ENCODE measurements at places on chromosomes 13 and 19. TPM values are rescaled to one million over a fixed set of nuclear protein-coding genes. Genes with fewer than 3 reads are reported as not detected.

GRCh38 chr13:28581451-28581850 lies 77.5 kb upstream of the POMP start:
- DNase-seq: no peak

GRCh38 chr13:23644126-23644419 lies 73.9 kb downstream of the TNFRSF19 start:
- no peak for DNase-seq

DNA sequence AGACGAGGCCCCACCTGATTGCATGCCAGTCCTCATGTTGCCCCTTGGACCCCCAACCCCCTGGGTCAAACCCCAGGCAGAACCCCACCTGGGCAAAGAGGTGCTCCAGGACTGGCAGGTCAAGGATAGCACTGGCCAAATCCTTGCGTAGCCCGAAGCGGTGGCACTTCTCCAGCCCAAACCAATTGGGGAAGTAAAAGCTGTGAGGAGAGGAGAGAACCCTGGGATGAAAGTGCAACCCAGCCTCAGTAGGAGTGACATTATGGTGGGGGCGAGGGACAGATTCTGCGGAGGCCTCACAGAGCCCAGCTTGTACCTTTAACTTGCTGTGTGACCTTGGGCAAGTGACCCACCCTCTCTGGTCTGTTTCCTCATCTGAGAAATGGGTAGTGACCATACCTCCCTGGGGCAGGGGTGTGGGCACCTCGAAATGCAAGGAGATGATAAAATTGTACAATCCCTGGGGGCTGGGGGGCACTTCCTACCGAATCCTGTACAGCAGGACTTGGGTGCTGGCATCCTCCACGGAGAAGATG lies 4.4 kb downstream of the JAK3 start:
- DNase-seq: no peak

- no peak for DNase-seq
Observed at GRCh38 chr13:71460211-71460610, 406.8 kb downstream of the DACH1 start.

- no peak for DNase-seq
Observed at GRCh38 chr13:72259528-72259927, 392.5 kb upstream of the DACH1 start.

GRCh38 chr19:2624537-2625091 lies 77.9 kb downstream of the GNG7 start:
- peak; percentile 37 for DNase-seq

DNA sequence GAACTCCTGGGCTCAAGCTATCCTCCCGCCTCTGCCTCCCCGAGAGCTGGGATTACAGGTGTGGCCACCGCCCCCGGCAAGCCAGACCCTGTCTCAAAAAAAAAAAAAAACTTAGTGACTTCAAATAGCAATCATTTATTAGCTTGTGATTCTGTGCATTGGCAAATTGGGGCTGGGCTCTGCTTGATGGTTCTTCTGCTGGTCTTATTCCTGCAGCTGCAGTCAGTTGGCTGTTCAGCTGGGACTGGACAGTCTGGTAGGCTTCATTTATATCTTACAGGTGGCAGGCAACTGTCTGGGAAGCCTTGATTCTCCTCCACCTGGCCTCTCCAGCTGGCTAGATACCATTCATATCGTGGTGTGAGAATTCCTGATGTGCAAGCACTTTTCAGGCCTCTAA lies 7.4 kb downstream of the DHDH start:
- no peak for DNase-seq

- DNase-seq: peak; percentile 37
Observed at GRCh38 chr19:10855879-10856522, 7.8 kb downstream of the C19orf38 start.

GRCh38 chr19:6263306-6263705 lies 16.5 kb downstream of the MLLT1 start:
- no peak for DNase-seq

- DNase-seq: peak; percentile 61
Observed at GRCh38 chr19:18634612-18635297, 2.1 kb upstream of the KLHL26 start.

GRCh38 chr19:14085309-14085995 lies at the start of gene C19orf67:
TSS of gene C19orf67 (minus strand) at chr19:14085783. CDS start at chr19:14085627, 156 bp downstream.
- DNase-seq: no peak

GRCh38 chr19:7104747-7105447 lies 35.4 kb downstream of the ZNF557 start:
- no peak for DNase-seq

DNA sequence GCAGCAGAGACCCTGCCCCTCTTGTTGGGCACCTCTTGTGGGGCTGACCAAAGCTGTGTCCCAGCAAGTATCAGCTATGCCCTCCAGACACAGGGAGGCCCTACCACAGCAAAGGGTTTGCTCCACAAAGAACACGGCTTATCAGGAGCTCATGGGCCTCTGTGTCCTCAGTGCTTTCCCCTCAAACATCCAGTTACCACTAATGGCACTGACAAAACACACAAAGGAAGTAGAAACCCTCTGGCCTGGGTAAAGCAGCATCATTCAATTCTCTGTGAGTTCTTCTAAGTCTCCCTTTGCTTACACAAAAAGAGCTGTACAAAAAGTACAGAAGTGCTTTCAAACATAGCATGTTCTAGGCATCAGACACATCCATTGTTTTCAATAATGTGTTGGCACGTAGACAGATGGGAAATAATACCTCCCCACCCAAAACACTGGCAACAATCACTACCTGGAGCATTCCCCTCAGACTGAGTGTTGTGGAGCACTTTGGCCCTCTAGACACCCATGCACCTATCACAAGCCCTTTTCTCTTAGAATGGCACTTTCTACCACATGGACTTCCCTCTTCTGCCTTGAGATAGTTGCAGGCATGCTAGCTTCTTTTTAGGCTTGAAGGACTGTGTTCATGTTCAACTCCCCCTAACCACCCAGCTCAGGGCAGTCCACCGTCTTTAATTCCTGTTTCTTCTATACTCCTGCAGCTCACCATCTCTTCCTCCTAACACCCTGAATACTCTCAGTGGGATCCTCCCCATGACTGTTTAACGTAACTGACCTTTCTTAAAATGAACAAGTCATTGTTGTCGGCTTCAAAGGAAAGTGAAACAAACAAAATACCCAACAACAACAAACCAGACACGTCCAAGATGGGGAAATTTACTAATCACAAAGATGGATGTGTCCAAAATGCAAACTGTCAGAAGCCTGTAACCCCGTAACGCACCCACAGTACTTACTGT lies 43.5 kb downstream of the ATP7B start:
- DNase-seq: no peak

DNA sequence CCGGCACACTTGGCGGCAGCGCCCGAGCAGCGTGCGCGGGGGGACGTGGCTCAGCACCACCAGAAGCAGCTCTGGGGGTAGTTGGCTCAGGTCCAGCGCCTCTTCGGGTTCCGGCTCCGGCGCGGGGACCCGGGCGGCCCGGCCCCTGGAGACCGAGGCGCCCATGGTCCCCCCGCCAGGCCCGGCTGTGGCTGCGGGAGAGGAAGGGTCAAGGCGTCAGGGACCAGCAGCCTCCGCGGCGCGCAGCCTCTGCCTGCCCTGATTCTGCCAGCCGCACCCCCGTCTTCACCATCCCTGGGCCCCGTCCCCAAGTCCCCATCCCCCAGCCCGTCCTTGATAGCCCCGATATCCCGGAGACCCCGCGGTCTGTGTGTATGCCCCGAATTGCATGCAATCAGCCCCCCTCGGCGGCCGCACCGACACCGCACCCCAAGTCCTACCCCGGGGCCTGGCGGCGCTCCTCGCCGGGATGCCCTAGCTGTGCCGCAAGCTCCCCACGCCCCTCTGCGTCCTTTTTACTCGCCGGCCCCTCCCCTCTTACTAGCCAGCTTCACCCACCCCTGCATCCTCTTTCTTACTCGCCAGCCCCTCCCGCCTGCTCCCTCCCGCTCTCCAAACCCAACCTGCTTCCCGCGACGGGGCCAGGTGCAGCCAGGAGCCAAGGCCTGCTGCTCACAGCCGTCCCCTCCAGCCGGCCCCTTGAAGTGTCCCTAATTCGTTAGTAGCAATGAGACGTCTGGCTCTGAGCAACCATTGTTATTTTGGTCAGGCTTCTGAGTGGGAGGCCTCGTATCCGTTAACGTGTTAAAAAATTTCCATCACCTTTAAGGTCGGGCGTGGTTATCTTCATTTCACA lies at the start of gene FBXO27:
Gene FBXO27, minus strand, starts transcription at position 487 of the 856 bp plus-strand sequence. Its CDS starts 322 bp downstream, at position 165.
- peak; percentile 32 for DNase-seq

GRCh38 chr19:5103061-5103701 lies 134.3 kb downstream of the KDM4B start:
- DNase-seq: peak; percentile 11

GRCh38 chr13:74289107-74289506 lies 154.9 kb upstream of the KLF12 start:
- no peak for DNase-seq

GRCh38 chr13:75217949-75218348 lies 264.0 kb downstream of the TBC1D4 start:
- peak; percentile 57 for DNase-seq

DNA sequence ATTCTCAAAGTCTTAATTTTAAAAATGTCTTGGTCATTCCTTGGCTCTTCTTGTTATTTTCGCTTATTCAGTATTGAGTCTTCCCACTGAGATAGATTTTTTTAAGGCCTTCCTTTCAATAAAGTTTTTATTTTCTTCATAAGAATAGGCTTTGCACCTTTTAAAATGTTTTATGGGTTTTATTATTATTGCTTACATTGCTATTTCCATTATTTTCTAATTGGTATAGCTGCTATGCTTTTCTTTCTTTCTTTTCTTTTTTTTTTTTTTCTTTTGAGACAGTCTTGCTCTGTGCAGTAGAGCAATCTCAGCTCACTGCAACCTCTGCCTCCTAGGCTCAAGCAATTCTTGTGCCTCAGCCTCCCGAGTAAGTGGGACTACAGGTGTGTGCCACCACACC lies 195.7 kb downstream of the PDS5B start:
- DNase-seq: no peak

DNA sequence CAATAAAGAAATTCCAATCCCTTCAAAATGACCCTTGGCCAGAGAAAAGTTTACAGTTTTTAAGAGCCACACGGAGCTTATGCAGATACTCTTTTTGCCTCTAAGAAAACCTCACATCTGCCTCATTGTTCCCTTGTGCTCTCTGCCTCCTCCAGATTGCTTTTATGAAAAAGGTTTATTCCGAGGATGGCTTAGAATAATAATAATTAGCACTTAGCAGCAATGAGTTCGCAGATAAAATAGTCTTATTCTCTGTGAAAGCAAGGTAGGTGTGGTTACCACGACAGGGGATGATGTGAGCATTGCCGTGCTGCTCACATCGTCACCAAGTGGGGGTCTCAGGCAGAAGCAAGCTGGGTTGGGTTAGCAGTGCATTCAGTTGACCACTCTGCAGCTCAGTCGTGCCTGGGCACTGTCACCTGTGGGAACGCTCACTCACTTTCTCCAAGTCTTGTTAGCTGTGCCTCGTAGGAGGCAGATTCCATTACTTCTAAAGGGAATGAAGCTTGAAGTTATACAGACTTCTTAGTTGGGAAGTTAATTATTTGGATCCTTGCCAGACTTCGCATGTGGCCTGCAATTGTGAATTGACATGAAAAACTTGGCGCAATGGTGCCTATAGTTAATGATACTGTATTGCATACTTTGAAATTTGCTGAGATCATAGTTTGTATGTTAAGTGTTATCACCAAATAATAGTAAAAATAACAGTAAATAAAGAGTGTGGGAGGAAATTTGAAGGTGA lies 157.2 kb downstream of the MYO16 start:
- no peak for DNase-seq

- no peak for DNase-seq
Observed at GRCh38 chr19:34243876-34244578, 10.3 kb upstream of the GARRE1 start.

DNA sequence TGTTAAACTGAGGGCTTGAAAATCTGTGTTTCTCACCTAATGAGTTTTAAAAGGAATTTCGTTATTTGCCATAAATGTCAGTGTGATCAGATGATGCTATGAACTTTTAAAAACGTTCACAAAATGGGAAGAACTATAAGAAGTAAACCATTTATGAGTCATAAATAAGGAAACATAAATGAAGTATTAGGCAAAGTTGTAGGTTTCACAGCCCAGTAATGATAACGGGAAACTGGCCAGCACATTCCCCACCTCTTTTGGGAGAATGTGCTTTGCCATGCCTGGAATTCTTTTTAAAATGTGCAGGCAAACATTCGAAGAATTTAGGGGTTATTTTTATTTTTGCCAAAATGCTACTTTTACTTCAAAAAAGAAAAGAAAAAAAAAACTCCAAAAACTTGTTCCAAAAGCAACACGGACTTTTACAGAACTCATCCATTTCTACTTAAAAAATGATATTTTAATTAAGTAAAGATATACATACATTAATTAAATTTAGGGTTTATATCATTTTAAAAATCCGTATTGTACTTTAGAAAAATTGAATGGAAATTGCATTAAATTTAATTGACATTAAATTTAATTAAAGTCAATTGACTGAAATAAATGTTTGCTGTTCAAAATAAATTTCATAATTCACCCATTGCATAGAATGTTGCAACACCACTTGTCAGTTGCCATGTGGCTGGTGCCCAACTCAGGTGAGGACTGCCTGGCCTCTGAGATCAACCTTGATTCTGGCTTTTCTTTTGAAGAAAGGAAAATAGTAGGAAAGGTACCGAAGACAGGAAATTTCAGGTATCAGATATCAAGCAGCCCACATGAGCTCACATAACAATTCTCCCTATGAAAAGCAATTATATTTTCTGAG lies 1198.5 kb downstream of the EFNB2 start:
- DNase-seq: no peak

- DNase-seq: no peak
Observed at GRCh38 chr13:25741796-25742195, 310.0 kb downstream of the SHISA2 start.

- peak; percentile 99 for DNase-seq
Observed at GRCh38 chr19:3573858-3574637, 1.3 kb downstream of the HMG20B start.

The LRRC63 gene
- not detected for polyA plus RNA-seq

The BRD4 gene
- polyA plus RNA-seq: 18.6 TPM

The PRX gene
- polyA plus RNA-seq: 0.52 TPM

The PRODH2 gene
- not detected for polyA plus RNA-seq

The C1QTNF9B gene
- not detected for polyA plus RNA-seq

The ZNF284 gene
- 2.0 TPM for polyA plus RNA-seq

The CD209 gene
- polyA plus RNA-seq: not detected

The KL gene
- 0.04 TPM for polyA plus RNA-seq

The RNASEH2A gene
- 23.8 TPM for polyA plus RNA-seq

The KATNAL1 gene
- polyA plus RNA-seq: 23.1 TPM

The CLEC17A gene
- polyA plus RNA-seq: not detected

The SBSN gene
- polyA plus RNA-seq: 8.8 TPM

The KLK12 gene
- polyA plus RNA-seq: not detected

The PRSS57 gene
- polyA plus RNA-seq: not detected

The ZNF677 gene
- polyA plus RNA-seq: 19.5 TPM

The SH2D3A gene
- 0.18 TPM for polyA plus RNA-seq

The CEACAM4 gene
- not detected for polyA plus RNA-seq

Measured in GM23248 (cell line).